ENCODE measurements at places on chromosomes 7 and 10. TPM values are rescaled to one million over a fixed set of nuclear protein-coding genes. Genes with fewer than 3 reads are reported as not detected.

- no peaks in the 10 kb centered on the region for H3K4me1 ChIP-seq
- DNase-seq: no peak
These were observed 32.1 kb upstream of the GATAD1 start for GRCh38 chr7:92415225-92415624.

DNA sequence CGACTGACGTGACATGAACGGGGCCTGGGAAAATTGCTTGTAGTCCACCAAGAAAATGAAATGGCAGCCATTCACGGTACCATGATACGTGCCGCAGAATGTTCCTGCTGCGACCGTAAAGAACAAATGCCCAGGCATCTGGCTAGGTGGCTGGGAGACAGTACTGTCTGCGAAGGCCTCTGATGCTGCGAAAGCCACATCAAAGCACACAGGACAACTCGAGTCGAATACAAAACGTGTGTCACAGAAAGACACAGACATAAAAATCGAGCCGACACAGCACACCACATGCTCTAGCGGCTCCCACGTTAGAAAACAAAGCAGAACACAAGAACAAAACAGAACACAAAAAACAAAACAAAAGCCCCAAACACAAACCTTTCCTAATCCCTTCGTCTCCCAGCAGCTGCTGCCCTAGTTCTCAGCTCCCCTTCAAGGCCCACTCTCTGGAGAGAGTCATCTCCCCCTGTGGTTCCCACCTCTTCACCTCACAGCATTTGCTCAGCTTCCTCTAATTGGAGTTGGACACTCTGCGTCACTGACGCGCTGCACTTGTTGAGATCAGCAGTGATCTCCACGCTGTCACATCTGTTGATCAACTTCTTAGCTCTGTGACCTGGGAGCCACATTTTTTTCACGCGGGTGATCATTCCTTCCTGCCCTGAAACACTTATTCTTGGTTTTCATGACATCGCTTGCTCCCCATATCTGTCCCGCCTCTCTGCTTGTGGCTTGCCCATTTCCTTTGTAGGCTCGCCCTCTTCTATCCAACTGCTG is 112.2 kb downstream of the CLEC2L start:
- peaks cover 8% of the 10 kb centered on the region for H3K36me3 ChIP-seq
- no peaks in the 10 kb centered on the region for H3K27me3 ChIP-seq
- DNase-seq: no peak

OR9A2 gene
- not detected for polyA plus RNA-seq

DNA sequence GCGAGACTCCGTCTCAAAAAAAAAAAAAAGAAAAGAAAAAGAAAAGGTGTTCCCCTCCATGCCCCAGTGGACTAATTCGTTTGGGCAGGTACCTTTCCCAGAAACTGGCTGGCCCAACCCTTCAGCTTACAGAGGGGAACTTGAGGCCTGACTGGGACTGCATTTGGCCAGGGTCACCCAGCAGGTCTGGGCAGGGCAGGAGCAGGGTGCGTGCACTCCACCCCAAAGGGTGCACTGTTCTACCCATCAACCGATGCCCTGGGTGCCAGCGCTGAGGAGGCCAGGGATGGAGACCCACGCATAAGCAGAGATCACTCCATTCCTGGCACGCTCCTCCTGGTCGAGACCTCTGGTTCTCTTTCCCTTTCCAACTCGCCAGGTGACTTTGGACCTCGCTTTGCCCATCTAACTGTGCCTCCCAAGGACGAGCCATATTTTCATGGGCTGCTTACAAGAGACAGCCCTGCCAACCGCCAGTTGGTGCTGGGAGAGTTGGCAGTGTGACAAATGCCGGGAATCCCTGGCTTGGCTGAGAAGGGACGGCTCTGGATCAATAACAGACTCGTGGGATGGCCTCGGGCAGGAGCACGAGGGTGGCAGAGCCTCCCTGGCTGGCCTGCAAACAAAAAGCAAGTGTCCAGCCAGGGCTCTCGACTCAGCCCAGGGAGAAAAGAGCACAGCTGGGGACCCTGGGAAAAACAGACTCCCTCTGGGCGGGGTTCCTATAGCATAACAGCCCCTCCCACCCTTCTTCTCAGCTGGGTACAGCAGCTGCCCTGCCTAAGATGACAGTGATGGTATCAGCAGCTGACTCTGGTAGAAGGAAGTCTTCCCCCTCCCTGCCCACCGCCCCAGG is 7.9 kb downstream of the HSPB1 start:
- no peaks in the 10 kb centered on the region for H3K27me3 ChIP-seq
- 0 out of 2 replicates have a peak, but pooled peaks cover 4% of the 10 kb centered on the region for H3K4me1 ChIP-seq
- peak; percentile 95 for DNase-seq
- no peak overlapping the region for H3K4me3 ChIP-seq
- H3K36me3 ChIP-seq: no peaks in the 10 kb centered on the region

Data from SK-N-SH (cell line).